Neural crest cell (in vitro differentiated cells): ENCODE measurements at places on chromosomes 4 and X.

- DNase-seq: no peak
Measured at GRCh38 chr4:11743236-11743635, 314.5 kb upstream of the HS3ST1 start.

GRCh38 chrX:10769195-10769594 is 148.8 kb upstream of the MID1 start:
- no peak for DNase-seq

- no peak for DNase-seq
Measured at GRCh38 chr4:104944596-104944995, 202.1 kb upstream of the TET2 start.

DNA sequence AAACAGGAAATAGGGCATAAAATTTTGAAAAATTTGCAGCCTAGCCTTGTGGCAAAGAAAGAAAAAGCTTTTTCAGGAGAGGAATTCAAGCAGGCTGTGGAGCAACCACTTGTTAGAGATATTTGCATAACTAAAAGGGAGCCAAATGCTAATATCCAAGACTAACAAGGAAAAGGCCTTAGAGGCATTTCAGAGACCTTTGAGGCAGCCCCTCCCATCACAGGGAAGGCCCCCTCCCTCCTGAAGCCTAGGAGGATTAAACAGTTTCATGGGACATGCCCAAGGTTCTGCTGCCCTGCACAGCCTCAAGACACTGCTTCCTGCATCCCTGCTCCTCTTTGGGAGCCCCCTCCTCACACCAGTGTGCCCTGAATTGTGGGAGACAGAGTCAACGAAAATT is 275.4 kb upstream of the SFRP2 start:
- DNase-seq: no peak

GRCh38 chrX:94655180-94655579 is 981.2 kb downstream of the FAM133A start:
- DNase-seq: no peak

- DNase-seq: no peak
Measured at GRCh38 chr4:42925921-42926320, 33.4 kb downstream of the GRXCR1 start.

- DNase-seq: no peak
Measured at GRCh38 chr4:188658958-188659522, 519.8 kb downstream of the TRIML1 start.

GRCh38 chr4:146957237-146957636 is 11.6 kb upstream of the TTC29 start:
- DNase-seq: no peak

- DNase-seq: no peak
Measured at GRCh38 chr4:7487502-7487901, 52.8 kb upstream of the PSAPL1 start.

GRCh38 chrX:81201071-81201470 is 642 bp downstream of the HMGN5 start:
- DNase-seq: no peak

GRCh38 chr4:54877006-54877405 is 219.2 kb downstream of the KIT start:
- DNase-seq: no peak

- no peak for DNase-seq
Measured at GRCh38 chr4:142121448-142122350, 485.3 kb downstream of the IL15 start.

- DNase-seq: no peak
Measured at GRCh38 chrX:155218777-155219176, 2.5 kb downstream of the VBP1 start.

GRCh38 chr4:120692964-120693363 is 229.6 kb downstream of the PRDM5 start:
- DNase-seq: no peak

GRCh38 chr4:146053891-146054290 is 115.3 kb upstream of the ZNF827 start:
- no peak for DNase-seq

DNA sequence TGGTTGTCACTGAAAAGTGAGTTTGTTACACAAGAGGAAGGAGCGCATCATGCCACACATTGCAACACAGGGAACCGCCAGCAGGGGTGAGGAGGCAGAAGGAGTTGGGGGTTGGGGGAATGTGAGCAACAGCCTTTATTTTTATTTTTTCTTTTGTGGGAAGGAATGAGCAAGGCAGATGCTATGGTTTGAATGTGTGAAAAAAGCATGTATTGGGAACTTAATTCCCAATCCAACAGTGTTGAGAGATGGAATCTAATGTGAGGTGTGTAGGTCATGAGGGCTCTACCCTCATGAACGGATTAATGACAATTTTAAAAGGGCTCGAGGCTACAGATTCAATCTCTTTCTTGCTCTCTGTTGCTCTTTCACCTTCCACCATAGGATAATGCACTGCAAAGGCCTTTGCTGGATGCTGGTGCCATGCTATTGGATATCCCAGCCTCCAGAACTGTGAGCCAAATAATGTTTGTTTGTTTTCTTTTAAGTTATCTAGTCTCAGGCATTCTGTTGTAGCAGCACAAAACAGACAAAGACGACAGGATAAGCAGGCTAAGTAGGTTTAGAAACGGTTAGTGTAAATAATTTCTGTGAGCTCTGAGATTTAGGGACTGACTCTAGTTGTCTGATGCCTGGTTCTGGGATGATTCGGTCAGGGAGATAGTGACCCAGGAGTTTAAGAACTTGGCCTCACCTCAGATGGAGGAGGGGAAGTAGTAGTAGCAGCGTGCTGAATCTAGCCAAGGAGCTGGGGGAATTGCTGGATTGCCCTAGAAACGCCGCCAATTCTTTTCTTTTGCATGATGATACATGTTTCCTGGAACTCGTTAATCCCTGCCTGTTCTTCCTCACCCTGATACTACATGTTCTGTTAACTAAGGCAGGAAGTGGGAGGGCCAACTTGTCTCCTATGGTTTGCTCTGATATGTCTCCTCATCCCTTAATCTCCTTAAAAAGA is 156.6 kb upstream of the CTSO start:
- no peak for DNase-seq

DNA sequence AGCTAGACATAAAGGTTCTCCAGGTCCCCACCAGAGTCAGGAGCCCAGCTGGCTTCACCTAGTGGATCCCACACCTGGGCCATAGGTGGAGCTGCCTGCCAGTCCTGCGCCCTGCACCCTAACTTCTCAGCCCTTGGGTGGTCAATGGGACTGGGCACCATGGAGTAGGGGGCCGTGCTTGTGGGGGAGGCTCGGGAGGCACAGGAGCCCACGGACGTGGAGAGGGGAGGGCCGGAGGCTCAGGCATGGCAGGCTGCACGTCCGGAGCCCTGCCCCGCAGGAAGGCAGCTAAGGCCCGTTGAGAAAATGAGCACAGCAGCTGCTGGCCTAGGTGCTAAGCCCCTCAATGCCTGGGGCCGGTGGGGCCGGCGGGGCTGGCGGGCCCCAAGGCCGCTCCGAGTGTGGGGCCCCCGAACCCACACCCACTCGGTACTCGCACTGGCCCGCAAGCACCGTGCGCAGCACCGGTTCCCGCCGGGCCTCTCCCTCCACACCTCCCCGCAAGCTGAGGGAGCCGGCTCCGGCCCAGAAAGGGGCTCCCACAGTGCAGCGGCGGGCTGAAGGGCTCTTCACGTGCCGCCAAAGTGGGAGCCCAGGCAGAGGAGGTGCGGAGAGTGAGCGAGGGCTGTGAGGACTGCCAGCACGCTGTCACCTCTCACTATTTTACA is 291.1 kb downstream of the KLHL4 start:
- DNase-seq: no peak

- DNase-seq: no peak
Measured at GRCh38 chr4:175927121-175927520, 115.1 kb upstream of the GPM6A start.

DNA sequence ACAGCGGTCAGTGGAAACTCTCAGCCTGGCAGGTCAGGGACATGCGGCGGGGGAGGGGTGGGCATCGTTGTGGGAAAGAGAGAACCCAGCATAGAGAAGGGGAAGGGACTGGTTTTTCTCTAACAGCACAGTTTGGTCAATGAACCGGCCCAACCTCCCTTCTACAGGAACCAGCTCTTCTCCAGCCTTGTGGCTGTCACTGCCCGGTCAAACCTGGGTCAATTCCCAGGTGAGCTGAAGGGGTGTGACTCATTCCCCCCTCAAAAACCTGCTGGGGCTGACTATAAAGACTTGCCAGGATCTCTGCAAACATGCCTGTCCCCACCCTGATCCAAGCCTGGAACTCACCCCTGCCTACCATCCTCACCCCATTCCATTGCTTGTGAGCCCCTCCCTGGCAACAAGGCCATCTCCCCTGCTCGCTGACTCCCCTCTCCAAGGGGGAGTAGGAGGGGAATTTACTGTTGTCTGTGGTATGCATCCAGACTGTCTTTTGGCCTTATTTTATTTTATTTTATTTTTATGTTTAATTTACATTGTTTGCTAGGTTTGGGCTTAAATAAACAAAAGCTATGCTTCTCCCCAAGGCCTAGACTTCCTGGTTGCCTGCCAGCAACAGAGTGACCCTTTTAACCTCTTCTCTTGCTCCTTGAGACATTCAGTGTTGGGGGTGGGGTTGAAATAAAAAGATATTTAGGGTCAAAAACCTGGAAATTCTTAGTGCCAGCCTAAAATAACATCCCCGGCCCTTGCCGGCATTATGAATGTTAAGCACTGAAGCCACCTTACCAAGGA is 49.6 kb downstream of the TSC22D3 start:
- no peak for DNase-seq

DNA sequence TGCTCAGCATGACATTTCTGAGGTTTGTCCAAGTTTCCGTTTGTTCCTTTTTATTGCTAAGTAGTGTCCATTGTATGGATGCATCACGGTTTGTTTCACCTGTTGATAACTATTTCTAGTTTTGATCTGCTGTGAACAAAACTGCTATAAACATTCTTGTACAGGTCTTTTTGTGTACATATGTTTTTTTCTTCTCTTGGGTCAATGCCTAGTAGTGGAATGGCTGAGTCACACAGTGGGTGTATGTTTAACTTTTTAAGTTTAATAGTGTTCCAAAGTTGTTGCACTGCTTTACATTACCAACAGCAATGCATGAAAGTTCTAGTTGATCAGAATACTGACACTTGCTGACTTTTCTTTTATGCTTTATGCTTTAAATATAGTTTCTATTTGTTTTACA is 76.7 kb downstream of the MAOB start:
- DNase-seq: no peak

DNA sequence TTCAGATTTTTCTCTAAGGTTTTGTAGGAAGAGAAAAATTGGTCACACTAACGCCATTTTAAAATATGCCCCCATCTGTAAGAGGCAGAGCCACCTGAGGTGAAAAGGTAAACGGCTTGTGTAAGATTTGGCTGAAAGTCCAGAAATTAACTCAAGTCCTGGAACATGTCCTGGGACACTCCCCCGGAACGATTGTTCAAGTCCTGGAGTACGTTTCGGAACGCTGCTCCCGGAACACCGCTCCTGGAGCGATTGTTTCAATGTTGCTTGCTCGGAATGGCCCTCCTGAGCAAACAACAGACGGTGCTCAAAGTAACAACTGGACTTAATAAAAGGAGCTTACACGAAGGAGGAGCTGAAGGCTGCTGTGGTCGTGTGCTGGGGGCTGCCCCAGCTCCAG is 796.5 kb upstream of the SLIT2 start:
- no peak for DNase-seq

- no peak for DNase-seq
Measured at GRCh38 chrX:56309881-56310280, 77.7 kb downstream of the KLF8 start.

- DNase-seq: no peak
Measured at GRCh38 chr4:36310793-36311192, 29.4 kb downstream of the DTHD1 start.

DNA sequence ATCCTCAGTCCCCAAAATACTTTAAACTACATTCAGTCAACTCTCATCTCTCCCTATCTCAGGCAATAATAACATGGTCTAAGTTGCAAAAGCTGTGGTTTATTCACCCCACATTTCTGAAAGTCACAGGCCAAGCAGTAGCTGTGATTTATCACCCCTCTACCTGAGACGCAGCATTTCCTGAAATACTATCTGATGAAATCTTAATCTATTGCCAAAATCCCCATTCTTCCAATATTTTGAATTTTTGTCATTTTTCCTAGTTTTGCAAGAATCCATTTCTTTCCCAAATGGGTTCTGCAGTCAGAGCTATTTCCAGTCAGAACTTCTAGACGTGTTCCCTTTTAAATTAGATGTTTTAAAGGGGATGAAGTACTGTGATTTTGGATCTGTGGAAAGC is 148.3 kb downstream of the BANK1 start:
- DNase-seq: no peak

DNA sequence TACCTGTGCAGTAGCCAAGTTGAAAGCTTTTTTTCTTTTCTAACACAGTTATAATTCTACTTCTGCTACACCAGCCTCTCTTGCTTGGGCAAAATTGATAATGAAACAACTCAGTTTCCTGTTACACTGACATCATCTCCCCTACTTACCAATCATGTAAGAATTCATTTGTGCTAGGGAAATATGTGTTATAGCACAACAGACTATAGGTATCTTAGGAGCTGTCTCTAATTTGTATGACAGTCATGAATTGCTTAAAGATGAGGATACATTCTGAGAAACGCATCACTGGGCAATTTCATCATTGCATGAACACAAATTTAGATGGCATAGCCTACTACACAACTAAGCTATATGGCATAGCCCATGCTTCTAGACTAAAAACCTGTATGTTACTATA is 246.3 kb upstream of the ANKRD50 start:
- no peak for DNase-seq

DNA sequence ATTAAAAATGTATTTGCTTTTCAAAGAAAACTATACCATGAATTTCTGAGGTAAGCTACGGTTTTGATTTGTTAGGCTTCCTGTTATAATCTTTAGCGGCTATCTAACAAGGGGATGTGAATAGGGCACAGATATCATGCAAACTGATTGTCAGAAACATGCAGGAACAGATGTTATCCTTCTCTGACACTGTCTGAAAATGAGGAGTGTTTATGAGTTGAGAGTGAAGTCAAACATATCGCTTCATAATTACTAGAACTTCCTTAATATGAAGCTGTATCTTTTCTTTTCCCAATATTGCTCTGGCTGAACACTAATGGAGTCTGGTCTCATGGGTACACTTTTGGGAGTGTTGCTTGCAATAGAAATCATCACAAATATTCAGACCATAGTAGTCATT is 16.3 kb upstream of the SULT1B1 start:
- DNase-seq: no peak

- no peak for DNase-seq
Measured at GRCh38 chr4:128907981-128908380, 98.5 kb downstream of the JADE1 start.

GRCh38 chr4:82957045-82957444 is 53.6 kb downstream of the LIN54 start:
- DNase-seq: no peak

DNA sequence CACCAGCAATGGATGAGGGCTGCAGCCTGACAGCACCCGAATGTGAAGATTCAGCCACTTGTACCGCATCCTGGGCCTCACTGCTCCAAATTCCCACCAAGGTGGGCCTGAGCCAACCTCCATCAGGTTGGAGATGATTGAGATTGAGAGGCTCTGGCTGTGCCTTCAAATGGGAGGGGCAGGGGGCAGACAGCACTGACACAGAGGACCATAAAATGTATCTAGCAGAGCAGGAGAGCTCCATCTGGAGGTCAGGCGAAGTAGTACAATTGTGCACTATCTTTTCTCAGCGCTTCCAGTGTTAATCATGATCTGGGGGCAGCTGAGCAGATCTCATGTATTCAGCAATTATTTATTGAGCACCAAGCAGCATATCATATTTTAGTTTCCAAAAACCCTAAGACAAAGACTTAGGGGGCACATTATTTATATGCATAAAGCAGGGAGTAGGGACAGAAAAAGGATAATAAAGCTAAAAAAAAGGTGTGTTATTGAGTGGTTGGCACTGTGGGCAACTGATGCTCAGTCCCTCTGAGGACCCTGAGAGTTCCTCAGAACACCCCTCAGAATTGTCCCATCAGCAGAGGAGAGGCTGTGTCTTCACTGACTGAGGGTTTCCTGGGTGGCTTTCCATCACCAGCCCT is 31.6 kb upstream of the C1QTNF7 start:
- peak; percentile 50 for DNase-seq
